ENCODE measurements at places on chromosomes 7 and 10.

GRCh38 chr7:103343758-103344452 is 662 bp downstream of the DNAJC2 start:
- peak; percentile 18 for DNase-seq

DNA sequence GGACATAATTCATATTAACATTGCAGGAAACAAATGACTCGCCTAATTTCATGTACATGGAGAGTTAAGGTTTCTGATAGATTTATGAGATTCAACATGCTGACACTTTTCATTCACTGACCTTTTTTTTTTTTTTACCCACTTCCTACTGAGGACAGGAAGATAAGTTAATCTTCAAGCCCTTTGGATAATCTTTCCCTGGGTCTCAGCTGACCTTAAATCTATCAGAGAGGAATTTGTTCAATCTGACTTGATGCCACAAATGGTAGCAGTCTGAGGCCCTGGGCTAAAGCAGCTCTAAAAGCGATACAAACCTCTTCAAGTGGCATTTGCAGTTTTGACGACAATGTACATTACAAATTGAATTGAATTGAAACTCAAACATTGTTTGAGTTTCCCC is 493.3 kb upstream of the SORCS1 start:
- no peak for DNase-seq

- DNase-seq: no peak
Observed at GRCh38 chr10:29917311-29917710, 142.1 kb downstream of the JCAD start.

DNA sequence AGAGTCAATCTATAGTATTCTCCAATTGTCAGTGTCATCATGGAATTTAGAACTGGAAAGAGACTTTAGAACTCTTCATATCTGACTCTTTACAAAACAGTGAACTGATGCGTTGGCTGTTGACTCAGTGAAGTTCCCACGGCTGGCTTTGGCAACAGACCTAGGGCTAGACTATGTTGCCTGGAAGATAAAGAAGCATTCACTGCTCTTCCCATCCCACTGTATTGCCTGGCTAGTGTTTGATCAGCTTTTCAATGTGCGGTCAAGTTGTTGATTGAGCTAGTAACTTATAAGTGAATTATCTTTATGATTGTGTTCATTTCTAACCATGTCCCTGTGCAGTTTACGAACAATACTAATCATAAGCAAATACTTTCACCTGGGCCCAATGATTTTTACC is 365.7 kb upstream of the LRGUK start:
- DNase-seq: no peak

- DNase-seq: no peak
Observed at GRCh38 chr10:112981553-112981952, 31.5 kb downstream of the TCF7L2 start.

All from T-helper 9 cell (primary cell).